ENCODE measurements at places on chromosomes 3 and 15.

- no peak for DNase-seq
Measured at GRCh38 chr3:27281671-27282150, 87.5 kb downstream of the NEK10 start.

GRCh38 chr3:138230525-138230924 lies 43.4 kb downstream of the ARMC8 start:
- DNase-seq, result no peak

GRCh38 chr3:27509376-27509775 lies 25.2 kb upstream of the SLC4A7 start:
- DNase-seq, result no peak

GRCh38 chr3:158430968-158431367 lies 140.0 kb upstream of the MLF1 start:
- no peak for DNase-seq

GRCh38 chr3:101216710-101217465 lies 103.5 kb downstream of the IMPG2 start:
- DNase-seq, result no peak

DNA sequence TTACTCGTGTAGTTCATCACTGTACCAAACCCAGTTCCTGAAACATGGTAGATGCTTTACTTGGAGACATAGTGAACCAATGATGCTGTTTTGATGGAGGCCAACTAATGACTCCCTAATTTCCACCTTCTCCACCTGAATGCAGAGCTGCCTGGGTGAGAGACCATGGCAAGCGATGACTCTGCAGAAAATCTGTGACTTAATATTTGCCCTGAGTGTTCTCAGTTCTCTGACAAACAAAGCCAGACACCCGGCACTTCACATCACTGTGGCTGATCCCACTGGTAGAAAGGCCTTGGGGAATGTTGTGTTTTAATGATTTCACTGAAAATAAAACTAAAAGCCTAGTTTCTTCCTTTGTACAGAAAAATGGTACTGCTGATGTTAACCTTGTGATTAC lies 39.5 kb upstream of the UBE3A start:
- DNase-seq, result no peak

DNA sequence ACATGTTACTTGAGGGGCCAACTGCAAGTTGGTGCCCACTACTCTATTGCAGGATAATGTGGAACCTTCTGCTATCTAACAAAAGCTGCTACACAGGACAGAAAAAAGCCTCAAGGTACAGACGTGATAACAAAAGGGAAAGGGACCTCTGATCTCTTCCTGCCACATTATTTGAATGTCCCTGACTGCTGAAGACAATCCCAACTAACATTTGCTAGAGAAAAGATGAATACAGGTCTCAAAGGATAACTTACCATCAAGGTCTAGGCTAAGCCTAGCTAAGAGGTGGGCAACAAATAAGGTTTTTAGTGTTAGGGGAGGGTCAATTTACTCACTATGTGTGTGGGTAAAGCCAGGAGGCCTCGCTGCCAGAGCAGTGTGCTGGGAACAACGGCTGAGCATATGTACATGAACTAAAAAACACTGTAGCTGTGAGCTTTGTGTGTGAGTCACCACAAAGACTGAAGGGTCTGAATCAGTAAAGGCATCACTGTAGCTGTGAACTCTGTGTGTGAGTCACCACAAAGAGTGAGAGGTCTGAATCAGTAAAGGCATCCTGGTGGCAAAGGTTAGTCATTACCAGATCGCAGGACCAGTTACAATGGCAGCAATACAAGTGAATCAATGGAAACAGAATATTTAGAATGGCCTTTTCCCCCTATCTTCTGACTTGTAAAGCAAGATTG lies 111.7 kb downstream of the LMLN start:
- DNase-seq, result peak; percentile 9

- DNase-seq, result no peak
Measured at GRCh38 chr3:136858381-136858780, 3.6 kb upstream of the NCK1 start.

GRCh38 chr3:197855571-197855970 lies 64.5 kb downstream of the LRCH3 start:
- DNase-seq, result no peak

- no peak for DNase-seq
Measured at GRCh38 chr15:80597076-80597475, 98.0 kb upstream of the ABHD17C start.

GRCh38 chr3:181239441-181239840 lies 249.9 kb upstream of the DNAJC19 start:
- DNase-seq, result no peak

DNA sequence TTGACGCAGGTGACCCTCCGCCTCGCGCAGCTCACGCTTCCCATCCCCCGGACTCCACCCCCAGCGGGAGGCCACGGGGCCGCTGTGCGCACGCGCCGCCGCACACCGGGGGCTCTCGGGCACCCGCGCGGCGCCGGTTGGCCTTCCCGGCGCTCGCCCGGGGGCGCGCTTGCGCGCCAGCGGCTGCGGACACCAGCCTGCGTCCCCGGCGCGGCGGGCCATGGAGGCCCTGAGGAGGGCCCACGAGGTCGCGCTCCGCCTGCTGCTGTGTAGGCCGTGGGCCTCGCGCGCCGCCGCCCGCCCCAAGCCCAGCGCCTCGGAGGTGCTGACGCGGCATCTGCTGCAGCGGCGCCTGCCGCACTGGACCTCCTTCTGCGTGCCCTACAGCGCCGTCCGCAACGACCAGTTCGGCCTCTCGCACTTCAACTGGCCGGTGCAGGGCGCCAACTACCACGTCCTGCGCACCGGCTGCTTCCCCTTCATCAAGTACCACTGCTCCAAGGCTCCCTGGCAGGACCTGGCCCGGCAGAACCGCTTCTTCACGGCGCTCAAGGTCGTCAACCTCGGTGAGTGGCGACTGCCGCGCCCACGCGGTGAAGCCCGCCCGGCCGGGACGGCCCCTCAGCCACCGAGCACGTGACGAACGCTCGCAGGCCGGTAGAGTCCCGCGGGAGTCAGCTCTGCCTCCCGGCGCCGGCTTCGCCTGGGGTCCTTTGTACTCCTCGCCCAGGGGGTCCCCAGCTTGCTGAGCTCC lies at the start of gene C15orf61:
C15orf61 (plus strand) TSS at position 103 of the 754 bp plus-strand sequence; CDS start at position 221, 118 bp downstream.
- peak; percentile 76 for DNase-seq

- no peak for DNase-seq
Measured at GRCh38 chr3:38354588-38355330, 8.2 kb downstream of the XYLB start.
